ELF-1 (cell line): ENCODE measurements at places on chromosomes 1 and 21.

DNA sequence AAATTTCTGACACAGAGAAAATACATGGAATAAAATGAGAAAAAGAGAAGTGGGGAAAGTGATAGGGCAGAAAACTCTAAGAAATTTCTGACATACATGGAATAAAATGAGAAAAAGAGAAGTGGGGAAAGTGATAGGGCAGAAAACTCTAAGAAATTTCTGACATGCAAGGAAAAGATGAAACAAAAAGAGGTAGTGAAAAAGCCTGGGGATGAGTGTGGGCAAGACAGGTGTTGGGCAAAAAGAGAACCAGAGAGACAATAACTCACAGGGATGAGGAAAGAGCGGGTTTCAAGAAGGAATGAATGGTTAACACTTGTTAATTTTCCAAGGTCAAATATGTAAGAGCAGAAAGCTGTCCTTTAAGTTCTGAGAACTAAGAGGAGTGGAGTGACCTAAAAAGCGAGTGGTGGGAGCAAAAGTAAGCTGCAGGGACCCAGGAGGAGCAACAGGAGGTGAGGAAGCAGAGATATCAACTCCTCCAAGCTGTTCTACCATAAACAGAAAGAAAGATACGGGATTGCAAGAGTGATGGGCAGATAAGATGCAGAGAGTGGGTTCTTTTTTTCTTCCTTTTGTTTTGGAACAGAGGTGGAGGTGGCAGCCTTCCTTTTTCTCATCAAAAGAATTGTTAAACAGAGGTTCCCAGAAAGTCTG, 29.9 kb upstream of the EXO1 start:
- no peak for DNase-seq

DNA sequence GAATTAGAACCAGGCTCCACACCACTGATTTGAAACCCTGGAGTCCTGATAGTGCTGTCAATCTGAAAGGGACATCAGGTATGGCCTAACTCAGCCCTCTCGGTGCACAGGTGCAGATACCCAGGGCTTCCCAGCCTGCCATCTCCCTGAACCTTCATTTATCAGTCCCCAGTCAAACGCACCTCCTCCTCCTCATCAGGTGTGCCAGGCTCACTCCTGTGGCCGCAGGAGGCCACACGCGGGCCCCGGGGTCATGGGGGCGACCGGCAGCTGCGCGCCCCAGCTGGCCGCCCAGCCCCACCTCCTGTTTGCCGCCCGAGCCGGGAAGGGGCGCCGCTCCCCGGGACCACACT, 572 bp downstream of the FUCA1 start:
- no peak for DNase-seq

DNA sequence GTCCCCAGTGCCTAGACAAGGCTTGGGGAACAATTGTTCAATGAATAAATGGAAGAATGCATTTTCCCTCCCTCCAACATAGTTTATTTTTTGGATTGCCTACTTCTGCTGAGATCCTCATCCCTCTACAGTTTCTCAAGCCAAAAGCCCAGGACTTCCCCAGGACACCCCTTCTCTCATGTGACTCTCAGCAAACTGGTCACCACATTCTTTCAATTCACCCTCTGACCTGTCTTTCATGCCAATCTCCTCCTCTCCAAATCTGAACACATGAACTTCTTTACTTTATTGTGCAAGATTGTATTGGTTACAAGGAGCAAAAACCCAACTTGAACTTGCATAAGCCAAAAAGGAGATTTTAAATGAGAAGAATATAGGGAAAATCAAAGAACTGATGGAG, 103.2 kb upstream of the JUN start:
- no peak for DNase-seq

DNA sequence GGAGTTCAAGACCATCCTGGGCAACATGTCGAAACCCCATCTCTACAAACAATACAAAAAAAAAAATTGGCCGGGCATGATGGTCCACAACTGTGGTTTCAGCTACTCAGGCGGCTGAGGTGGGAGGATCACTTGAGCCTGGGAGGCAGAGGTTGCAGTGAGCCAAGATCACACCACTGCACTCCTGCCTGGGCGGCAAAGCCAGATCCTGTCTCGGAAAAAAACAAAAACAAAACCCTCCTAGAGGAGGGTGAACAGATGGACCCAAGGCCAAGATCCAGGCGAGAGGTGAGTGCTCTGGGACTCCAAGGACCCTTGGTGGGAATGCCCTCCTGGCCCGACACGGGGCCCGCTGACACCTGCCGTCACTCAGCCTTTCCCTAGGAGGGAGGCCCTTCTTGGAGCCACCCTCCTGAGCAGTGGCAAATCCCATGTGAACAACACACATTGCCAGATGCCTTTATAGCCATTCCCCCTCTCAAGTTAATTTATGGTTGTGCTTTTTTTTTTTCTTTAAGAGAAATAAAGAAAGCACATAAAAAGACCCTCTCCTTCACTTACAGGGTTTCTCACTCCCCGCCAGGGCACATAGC, 380 bp downstream of the TFF2 start:
- DNase-seq: no peak

GRCh38 chr1:109283748-109284600, 1.0 kb upstream of the PSRC1 start:
- peak; percentile 44 for DNase-seq

GRCh38 chr1:207423560-207424292, 30.4 kb upstream of the CR2 start:
- DNase-seq: peak; percentile 71

DNA sequence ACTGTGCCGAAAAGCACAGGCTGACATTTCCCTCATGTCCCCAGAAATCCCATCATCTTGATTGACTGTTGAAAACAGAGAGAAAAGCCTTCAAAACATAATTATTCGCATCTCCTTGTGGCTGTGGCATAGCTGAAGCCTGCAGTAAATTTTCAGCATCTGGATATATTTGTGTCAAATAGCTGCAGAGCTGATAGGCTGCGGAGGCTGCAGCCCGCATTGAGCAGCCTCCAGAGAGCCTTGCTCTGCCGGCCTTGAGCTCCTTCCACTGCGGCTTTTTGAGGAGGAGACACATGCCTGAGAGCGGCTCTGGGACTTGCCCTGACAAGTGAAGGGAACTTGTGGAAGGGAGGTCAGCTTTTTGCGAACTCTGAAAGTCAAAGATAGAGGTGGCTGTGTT, 144.7 kb downstream of the RYR2 start:
- no peak for DNase-seq

GRCh38 chr1:219119839-219120238, 53.8 kb upstream of the LYPLAL1 start:
- no peak for DNase-seq

- no peak for DNase-seq
These were observed 286.3 kb upstream of the SGIP1 start for GRCh38 chr1:66247415-66248208.

GRCh38 chr1:39787468-39787867, 1.2 kb downstream of the BMP8B start:
- no peak for DNase-seq

- DNase-seq: no peak
These were observed 27.6 kb upstream of the PKP1 start for GRCh38 chr1:201255479-201256362.

DNA sequence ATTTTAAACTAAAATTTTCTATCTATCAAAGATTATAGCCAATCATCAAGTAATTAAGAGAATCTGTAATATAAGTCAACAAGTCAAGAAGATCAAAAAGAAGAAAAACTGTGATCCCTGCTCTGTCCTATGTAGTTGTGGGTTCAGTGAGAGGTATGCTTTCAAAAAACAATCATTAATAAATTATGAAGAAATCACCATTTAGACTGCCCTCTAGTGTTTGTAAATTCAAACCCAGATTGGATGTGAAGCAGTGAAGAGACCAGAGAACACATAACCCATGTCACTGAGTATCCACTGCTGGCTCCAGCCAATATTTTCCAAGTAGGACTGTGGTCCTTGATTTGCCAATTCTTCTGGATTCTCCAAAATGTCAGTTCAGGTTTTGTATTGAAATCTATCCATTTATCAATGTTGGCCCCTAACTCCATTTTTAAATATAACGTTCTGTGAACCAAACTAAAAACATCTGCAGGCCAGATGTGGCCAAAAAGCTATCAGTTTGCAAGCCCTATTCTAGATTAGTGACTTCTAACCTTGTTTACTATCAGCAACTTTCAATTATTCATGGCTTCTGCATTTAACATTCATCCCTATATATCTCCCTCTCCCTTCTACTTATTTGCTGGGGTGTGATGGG, 467.5 kb upstream of the CXADR start:
- DNase-seq: no peak

GRCh38 chr21:26282058-26282457, 111.5 kb upstream of the APP start:
- peak; percentile 4 for DNase-seq

DNA sequence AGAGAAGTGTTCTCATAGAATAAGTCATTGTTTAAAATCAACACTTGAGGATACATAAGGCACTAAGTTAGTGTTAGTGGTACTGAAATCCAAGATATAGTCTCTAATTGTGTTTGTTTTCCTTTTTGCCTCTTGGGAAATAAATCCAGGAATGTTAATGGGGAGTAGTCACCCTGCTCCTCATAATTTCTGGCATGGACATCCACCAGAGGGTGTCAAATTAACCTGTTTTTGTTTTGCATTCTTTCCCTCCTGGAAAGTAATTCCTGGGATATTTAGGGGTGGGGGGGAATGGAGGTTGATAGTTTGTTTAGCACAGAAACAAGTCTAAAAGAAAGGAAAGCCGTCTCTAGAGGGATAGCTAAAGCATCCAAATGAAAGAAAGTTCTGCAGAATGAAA, 87.8 kb upstream of the MAP1LC3C start:
- DNase-seq: peak; percentile 3

GRCh38 chr1:244288663-244289062, 163.0 kb downstream of the ADSS2 start:
- DNase-seq: no peak

DNA sequence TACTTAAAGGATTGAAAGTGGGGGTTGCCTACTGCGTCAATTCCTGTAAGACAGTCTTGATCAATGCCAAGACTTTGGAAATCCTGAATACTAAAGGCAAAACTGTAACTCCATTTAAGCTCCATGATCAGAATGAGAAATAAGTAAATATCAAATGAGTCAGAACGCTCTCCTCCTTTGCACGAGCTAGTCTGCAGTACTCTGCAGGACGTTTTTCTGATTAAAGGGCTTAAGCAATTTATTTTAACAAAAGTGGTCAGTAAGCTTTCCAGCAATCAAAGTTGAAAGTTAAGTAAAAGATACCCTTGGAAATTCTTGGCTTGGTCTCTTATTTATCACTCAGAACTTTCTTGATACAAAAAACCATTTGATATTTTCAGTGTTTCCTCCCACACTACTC, 35.7 kb upstream of the ARHGAP29 start:
- no peak for DNase-seq

DNA sequence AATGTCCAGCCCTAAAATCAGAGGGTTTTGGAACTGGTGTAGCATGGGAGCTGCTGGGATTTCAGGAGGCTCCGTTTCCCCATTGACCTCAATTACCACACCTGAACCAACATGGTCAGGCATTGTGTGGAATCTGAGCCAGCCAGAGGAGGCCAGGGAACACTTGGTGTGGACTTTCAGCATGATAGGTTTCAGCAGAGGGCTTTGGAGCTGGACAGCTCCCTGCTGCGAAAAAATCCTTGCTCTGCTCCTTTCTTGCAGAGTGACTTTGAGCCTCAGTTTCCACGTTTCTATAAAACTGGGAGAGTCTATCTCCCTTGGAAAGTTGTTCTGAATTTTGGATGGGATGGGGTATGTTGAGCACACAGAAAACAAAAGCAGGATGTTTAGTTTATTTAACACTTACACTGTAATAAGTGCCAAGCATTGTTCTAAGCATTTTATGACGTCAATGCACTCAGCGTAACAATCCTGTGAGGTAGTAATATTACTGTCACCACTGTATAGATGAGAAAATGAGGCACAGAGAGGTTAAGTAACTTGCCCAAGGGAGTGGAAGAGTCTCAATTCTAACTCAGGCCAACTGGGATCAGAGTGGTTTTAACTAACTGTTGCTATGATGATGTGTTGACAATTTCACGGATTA, 168.0 kb downstream of the GRIK3 start:
- DNase-seq: no peak

DNA sequence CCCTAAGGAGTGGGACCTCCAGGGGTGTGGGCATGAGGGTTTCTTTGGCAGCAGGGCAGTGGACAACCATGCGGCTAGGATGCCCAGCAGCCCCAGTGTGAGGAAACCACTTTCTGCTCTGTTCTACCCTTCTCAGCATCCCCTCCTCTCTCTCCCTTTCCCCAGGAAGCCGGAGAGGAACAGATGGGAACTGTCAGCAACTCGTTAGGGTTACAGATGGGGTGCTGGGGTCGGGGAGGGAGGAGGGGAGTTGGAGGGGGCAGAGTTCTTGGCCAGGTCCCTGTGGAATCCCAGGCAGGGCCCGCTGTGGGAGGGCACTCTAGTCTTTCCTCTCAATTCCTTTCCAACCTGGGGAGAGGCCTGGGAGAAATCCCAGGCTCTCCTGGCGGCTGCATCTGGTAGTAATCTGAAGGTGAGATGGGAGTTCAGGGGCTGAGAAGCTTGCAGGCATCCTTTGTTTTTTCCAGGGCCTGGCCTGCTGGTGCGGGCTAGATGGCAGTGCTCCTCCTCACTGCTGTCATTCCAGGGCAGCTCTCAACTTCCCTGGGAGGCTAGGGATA, 93.9 kb upstream of the CSF3R start:
- no peak for DNase-seq

DNA sequence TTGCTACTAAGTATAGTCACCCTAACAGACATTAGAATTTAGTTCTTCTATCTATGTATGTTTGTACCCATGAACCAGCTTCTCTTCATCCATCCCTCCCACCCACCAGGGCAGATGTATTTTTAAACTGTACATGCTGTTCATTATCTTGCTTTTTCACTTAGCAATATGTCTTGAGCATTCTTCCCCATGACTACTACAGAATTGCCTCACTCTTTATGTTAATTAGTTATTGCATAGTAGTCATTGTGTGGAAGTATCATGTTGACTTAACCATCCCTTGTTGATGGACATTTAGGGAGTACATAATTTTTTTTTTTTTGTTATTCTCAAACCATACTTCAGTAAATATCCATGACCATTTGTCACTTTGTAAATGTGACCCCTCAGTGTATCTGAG, 9.9 kb downstream of the HUNK start:
- DNase-seq: no peak

- no peak for DNase-seq
These were observed 817 bp downstream of the EXTL1 start for GRCh38 chr1:26022404-26022779.

DNA sequence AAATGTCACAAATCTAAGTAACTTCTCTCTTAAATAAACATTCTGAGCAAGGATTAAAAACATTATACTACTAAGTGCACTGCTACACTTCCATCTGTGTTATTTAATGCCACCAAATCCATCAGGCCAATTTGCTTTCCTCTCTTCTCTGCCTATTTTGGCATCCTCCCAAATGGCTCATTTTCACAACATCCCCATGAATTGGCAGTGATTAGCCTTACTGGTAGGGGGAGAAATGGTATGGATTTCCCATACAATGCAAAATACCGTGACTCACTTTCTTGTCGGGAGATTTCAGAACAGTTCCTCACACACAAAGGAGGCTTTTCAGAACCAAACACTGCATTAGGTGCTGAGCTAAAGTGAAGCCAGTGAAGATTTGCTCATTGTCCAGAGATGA, 195.7 kb downstream of the MIS18A start:
- no peak for DNase-seq

GRCh38 chr1:38929054-38929453, 12.6 kb downstream of the RHBDL2 start:
- DNase-seq: no peak
